ENCODE measurements at places on chromosomes 1 and 21.

GRCh38 chr21:31795992-31796391 lies 64.1 kb upstream of the SCAF4 start:
- DNase-seq: no peak

GRCh38 chr1:85555867-85556573 lies 24.5 kb upstream of the CCN1 start:
- no peak for DNase-seq

DNA sequence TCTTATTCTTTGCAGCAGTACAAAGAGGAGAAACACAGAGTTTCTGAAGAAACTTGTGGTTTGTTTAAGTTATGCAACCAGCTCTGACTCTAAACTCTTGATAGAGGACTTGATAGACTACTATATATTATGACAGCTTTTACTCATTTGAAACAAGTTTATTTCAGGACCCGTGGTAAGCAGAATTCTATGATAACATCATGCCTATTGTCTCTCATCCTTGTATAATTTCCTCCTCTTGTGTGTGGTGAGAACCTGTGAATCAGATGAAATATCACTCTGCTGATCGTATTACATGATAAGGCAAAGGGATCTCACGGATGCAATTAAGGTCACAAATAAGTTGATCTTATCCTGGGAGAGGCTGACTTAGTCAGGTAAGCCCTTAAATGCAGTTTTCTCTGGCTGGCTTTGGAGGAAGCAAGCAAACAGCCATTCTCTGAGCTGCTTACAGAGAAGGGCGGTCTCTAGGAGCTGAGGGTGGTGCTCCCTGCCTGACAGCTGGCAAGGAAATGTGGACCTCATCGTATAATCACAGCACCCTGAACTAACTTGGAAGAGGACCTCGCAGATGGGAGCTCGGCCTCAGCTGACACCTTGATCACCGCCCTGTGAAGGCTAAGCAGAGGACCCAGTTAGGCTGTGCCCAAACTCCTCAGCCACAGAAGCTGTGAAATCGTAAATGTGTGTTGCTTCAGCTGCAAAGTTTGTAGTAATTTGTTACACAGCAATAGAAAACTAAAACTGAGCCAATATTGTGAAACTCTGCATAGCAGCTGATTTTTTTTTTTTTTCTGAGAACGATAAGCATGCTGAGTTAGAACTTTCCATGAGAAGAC lies 151.1 kb upstream of the DPT start:
- DNase-seq: no peak

DNA sequence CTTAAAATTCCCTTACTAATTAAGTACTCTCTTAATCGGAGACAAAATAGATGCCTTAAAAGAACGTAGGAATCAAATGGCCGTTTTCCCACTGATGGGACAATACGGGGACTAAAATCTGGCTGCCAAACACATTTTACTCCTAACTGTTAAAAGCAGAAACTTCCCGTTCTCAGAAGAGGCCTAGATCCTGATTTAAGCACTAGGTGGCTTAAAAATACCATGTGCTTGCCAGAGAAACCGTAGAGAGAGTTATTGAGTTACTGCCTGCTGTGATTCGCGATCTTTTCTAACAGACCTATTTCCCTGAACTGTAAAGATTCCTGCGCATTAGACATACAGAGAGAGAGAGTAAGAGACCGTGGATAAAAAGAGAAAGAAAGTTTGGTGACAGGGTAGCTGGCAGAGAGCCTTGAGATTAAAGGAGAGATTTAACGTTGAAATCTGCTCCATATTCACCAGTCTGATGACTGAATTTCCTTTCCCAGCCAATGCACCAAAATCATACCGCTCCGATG lies 54.4 kb upstream of the STUM start:
- DNase-seq: no peak

DNA sequence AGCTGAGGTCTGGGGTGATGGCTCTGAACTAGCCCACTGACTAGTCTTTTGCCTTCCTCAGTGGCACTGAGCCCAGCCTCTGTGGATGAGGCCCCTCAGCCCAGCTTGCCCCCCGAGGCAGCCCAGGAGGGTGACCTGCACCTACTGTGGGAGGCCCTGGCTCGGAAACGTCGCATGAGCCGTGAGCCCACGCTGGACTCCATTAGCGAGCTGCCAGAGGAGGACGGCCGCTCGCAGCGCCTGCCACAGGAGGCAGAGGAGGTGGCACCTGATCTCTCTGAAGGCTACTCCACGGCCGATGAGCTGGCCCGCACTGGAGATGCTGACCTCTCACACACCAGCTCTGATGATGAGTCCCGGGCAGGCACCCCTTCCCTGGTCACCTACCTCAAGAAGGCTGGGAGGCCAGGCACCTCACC lies 87.8 kb downstream of the TRIM11 start:
- DNase-seq: no peak

DNA sequence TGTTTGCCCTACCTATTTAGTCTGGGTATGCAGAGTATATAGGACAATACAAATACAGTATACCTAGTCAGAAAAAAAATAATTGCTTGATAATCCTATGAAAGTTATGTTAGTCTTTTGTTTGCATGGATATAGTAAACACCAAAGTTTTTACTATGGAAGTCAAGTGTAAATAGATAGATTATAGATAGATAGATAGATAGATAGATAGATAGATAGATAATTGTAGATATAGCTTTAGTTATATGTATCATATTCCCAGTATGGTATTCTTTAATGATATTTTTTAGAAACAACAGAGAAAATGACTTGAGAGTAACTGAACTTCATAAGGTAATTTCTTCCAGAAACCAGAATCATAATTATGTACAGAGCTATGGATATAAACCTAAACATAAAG lies 158.2 kb downstream of the NCAM2 start:
- no peak for DNase-seq

GRCh38 chr1:185966471-185966870 lies 232.3 kb downstream of the HMCN1 start:
- no peak for DNase-seq

DNA sequence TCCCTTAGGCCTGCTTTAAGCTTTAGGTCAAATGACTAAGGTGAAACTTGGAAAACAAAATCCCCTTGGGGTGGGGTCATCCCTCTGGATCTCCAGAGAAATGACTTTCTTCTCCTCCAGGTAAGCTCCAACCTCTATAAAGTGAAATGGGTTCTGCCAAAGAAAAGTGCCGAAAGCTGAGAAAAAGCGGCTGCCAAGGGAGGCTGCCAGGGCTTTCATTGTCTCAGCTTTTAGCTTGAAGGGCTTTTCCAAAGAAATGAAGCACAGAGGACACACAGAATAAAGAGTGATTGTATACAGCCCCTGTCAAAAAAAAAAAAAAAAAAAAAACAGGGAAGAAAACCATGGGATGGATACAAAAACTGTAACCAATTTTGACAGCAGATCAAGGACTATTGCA lies 126.9 kb downstream of the TGFBR3 start:
- DNase-seq: no peak

GRCh38 chr1:58893257-58893869 lies 109.5 kb upstream of the JUN start:
- DNase-seq: peak; percentile 61

- no peak for DNase-seq
These were observed 71.6 kb upstream of the CNIH3 start for GRCh38 chr1:224544346-224545110.

- no peak for DNase-seq
These were observed 23.8 kb upstream of the PPP1R15B start for GRCh38 chr1:204435381-204435831.

GRCh38 chr1:180560868-180561600 lies 2.3 kb downstream of the OVAAL start:
- no peak for DNase-seq

GRCh38 chr1:44870096-44870495 lies 27.0 kb upstream of the PTCH2 start:
- DNase-seq: no peak

GRCh38 chr1:68313735-68314134 lies 81.4 kb upstream of the WLS start:
- DNase-seq: peak; percentile 76

DNA sequence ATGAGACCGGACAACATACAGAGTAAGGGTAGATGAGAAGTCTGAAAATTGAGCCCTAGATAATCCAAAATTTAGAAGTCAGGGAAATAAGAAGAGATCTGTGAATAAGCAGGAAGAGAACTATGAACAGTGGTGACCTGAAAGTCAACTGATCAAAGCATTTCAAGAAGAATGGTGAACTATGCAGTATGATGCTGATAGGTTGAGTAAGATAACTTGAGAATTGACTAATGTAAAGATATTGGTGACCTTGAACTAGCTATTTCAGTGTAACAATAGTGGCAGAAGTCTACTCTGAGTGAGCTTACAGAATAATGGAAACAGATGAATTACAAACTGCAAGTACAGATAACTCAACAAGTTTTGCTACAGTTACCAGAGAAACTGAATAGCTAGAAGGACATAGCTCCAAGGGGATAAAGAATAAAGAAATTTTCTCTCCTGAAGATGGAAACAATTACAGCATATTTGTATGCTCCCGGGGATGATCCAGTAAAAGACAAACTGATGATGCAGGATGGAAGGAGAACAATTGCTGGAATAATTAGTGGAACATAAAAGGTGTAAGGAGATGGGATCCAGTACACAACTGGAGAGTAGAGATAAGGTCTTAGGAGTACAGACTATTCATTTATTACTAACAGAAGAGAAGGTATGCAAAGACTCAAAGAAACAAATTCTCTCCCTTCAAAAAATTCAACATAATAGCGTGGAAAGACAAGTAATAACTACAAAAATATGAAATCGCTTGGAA lies 10.9 kb downstream of the NRDC start:
- DNase-seq: no peak

DNA sequence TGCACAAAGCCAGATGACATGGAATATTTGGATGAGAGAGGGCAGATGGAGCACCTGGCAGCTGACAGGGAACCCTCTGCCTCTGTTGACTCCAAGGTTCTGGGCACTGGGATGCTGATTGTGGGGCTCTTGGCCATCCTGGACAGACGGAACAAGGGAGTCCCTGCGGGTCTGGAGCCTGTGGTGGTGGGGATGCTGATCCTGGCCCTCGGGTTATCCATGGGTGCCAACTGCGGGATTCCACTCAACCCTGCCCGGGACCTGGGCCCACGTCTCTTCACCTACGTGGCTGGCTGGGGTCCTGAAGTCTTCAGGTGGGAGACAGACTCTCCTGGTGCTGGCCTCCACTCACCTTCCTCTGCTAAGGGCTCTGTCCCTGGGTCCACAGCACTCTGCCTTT lies 1.8 kb upstream of the ATP8B2 start:
- no peak for DNase-seq

GRCh38 chr1:8712413-8713231 lies 104.8 kb downstream of the RERE start:
- peak; percentile 98 for DNase-seq

DNA sequence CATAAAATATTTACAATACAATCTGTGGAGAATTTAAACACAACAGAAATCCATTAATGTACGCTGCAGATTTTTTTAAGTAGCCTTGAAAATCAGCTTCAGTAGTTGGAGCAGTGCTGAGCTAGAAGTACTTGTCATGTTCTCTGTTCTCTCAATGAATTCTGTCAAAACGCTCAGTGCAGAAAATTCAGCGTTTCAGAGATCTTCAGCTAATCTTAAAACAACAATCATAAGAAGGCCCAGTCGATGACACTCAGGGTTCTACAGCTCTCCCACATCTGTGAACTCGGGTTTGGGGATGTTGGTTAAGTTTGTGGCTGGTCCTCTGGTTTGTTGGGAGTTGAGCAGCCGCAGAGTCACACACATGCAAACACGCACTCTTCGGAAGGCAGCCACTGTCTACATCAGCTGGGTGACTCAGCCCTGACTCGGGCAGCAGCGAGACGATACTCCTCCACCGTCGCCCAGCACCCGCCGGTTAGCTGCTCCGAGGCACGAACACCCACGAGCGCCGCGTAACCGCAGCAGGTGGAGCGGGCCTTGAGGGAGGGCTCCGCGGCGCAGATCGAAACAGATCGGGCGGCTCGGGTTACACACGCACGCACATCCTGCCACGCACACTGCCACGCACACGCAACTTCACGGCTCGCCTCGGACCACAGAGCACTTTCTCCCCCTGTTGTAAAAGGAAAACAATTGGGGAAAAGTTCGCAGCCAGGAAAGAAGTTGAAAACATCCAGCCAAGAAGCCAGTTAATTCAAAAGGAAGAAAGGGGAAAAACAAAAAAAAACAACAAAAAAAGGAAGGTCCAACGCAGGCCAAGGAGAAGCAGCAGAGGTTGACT lies 161.2 kb downstream of the RUNX1 start:
- DNase-seq: no peak

GRCh38 chr1:188023206-188023605 lies 1194.5 kb downstream of the PLA2G4A start:
- DNase-seq: no peak

DNA sequence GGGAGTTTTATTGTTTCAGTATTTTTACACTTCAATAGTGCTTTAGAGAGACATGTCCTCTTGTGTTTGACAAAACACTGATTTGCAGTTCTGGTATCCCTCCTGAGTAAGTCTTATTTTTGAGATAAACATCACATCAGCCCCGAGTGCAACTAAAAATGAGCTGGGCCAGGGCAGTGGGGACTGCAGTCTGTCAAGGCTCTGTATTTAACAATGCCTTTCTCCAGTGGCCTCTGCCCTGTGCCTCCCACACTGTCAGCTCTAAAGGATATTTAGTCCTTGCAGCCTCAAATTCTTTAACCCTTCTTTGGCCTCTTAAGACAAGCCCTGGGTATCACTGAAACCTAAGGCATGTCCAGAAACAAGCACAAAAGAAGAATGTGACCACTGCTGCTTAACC lies 160.6 kb downstream of the ST6GALNAC5 start:
- no peak for DNase-seq

DNA sequence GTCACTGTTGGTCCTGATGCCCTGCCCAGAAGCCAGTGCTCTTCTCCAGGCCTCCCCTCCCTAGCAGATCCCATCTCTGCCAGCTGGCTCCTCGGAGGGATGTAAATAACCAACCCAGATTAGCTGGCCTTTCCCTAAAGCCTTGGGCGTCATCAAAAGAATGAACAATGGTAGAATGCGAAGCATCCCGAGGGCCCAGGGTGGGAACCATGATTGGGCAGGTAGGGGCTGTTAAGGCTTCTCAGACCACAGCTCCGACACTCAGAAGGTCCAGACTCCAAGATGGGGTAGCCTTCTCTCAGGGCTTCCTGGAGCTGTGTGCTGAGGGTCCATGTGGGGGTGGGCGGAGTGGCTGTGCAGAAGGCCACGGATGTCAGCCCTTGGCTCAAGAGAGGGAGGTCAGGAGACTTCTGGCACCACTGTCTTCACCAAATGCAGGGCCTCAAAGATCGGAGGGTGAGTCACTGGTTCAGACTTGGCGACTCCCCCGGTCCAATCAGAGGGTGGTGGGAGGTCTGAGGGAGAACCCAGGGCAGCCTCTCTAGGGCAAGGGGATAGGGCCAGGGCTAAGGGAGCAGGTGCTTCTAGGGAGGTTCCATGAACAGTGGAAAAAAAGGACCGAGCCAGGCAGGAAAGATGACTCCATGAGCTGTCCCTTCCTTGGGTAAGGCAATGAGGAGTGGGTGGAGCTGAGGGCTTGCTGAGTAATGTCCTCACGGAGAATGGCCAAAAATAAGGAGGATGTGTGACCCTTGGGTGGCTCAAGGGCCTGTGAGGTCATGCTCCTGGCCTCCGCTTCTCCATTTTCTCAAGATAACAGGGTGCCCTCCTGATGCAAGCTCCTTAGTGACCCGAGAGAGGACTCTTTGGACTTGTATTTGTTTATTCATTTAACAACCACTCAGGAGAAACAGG lies 58.4 kb upstream of the EPS8L3 start:
- no peak for DNase-seq

GRCh38 chr1:156815307-156815826 lies 1.3 kb downstream of the SH2D2A start:
- no peak for DNase-seq
